ENCODE measurements at places on chromosomes 3 and 15.

GRCh38 chr15:88803241-88803919, at the start of gene ACAN:
Gene ACAN (plus strand): TSS chr15:88803436. CDS start chr15:88836207, 32,771 bp downstream.
- DNase-seq = no peak

DNA sequence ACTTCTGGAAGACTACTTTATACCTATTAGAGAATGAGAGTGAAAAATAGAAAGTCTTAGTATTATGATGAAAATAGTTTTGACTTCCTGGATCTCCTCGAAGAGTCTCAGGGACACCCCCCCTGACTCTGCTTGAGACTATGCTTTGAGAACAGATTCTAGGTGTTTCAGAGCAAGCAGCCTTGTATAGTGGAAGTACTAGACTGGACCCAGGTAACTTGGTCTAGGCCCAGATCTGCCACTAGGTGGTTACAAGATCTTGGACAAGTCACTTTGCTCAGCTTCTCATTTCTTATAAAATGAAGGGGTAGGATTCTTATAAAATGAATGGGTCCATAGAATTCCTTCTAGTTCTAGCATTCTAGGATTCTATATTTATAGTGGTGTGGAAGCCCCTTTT, 9.1 kb downstream of the ABHD5 start:
- no peak for DNase-seq

DNA sequence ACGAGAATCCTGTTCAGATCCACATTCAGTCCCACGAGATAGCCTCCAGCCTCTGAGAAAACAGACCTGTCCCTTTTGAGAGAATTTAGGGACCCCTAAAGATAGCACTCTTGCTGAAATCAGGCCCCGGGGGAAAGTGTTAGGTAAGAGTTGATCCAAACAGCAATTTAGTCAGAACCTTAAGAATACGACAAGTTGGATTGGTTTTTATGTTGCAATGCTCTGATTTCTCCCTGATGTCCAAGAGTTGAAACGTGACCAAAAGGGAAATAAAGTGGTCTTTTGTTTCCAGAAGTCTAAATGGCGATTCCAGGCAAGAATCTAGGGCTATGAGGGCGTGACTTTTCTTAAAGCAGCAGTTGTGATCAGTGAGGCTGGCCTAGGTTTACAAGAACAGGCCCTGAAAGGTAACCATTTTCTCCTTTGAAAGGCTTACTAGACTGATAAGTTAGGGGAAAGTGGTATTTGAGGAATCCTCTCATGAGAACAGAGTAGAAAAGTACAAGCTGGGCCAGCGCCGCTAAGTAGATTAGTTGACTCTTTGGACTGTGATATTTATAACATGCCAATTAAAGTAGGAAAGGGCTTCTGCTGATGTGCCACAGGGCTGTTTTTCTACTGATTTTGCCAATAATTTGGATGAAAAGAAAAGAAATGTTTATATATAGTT, 4.9 kb downstream of the MAN2A2 start:
- DNase-seq = no peak

- DNase-seq = no peak
Observed at GRCh38 chr3:24541935-24542334, 47.3 kb upstream of the THRB start.

GRCh38 chr15:41559239-41559782, 299 bp downstream of the TYRO3 start:
- DNase-seq = no peak

GRCh38 chr3:154642145-154642544, 212.2 kb upstream of the GPR149 start:
- DNase-seq = no peak

DNA sequence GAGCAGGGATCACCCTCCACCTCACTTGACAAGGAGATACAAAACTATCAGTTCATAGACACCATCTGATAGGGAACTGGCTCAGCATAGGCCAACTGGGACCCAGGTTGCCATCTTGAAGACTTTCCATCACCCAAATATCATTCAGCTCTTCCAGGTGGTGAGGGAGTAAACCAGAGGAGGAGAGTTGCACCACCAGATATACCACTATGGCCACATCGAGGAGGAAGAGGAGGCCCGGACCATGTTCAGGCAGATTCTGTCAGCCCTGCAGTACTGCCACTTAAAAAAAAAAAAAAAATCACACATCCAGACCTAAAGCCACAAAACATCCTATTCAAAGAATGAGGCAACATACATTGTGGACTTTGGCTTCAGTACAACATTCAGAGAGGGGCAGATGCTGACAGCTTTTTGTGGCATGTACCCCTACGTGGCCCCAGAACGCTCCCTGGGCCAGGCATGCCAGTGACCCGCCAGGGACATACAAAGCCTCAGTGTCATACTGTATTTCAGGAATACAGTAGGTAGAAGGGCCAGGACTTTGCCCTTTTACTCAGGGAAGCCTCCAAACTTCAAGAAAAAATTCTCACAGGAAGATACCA, 18.4 kb upstream of the EMC3 start:
- DNase-seq = no peak
